Fibroblast of mammary gland (primary cell): ENCODE measurements at places on chromosomes 16 and 17.

GRCh38 chr17:77786740-77787505 lies 171.6 kb upstream of the TNRC6C start:
- no peak for DNase-seq

DNA sequence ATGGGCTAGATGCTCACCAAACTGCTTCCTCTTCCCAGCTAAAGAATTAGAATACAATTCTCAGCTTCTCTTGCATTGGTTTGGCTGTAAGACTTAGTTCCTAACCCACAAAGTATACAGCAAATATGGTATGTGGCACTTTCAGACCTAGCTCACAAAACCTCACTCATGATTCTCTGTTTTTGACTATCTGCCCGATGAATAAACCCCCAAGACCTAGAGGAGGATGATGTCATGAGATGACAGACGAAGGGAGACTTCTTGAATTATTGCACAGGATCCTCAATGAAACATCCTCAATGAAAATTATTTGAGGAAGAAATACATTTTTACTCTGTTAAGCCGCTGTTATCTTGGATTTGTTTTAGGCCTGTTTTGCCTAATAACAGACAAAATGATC lies 14.3 kb downstream of the CNOT1 start:
- peak; percentile 86 for DNase-seq

- DNase-seq, result no peak
Observed at GRCh38 chr17:31378638-31379037, 12.8 kb upstream of the RAB11FIP4 start.

GRCh38 chr17:69524854-69525253 lies 110.4 kb downstream of the MAP2K6 start:
- no peak for DNase-seq

GRCh38 chr17:29574732-29575510 lies 6.4 kb downstream of the TP53I13 start:
- DNase-seq, result no peak

DNA sequence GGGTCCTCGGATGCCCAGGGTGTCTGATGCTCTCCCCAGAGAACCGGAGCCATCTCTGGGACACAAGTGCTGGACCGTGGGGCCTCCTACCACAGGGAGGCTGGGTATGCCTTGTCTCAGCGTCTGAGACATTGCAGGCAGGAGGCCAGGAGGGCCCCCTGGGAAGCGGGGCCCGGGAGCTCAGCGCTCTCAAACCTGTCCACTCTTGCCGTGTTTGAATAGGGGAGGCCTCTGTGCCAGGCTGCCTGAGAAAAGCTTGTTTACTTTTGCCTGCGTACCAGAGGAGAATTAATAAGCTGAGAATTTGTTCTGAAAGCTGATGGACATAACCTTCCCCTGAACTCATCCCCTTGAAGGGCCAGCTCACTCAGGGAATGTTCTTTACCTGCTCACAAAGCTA lies 163.8 kb downstream of the NTN1 start:
- no peak for DNase-seq

DNA sequence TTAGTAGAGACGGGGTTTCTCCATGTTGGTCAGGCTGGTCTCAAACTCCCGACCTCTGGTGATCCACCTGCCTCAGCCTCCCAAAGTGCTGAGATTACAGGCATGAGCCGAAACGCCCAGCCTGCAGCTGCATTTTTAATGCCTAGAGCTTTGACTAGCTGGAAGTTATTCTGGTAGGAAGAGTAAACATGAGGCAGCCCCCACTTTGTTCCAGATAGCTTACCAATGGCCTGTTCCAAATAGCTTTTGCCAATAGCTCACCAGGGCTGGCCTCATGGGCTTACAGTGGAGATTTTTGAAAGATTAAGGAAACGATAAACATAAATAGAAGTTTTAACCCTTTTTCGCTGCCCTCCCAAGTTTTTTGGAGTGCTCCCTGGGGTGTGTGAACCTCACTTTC lies 9.8 kb downstream of the TRPV2 start:
- DNase-seq, result no peak

DNA sequence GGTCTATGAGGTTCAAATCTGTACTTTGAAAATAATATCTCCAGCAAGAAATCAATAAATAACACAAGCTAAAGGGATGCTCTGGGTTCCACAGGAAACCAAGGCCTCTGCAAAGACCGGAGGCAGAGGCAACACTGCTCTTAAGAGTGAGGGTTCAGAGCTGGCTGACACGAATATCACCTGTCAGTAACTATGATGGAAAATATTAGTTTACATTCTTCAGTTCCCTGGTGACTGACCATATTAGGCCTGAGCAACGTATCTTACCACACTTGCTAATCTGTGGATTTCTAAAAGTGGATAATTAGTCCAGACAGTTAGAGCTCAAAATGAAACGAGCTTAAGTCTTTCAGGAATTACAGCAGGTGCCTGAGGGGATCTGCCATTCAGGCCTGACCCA lies 459.3 kb downstream of the HS3ST3B1 start:
- no peak for DNase-seq

GRCh38 chr17:63914471-63914870 lies 3.4 kb upstream of the CSHL1 start:
- DNase-seq, result no peak

DNA sequence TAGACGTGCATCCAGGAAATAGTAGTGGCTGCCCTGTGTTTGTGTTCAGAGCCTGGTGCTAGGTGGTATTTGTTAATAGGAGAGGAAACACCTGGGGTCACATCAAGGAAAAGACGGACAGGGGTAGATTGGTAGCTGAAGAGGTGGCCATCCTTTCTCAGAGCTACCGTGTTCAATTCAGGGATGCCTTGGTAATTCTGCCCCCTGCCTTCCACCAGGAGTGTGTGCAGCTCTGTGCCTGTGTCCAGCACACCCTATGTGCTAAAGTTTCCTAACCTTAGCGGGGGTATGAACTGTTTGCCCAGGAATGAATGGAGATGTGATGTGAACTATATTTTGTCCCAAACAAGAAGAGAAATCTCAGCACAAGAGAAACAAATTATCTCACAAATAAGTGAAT lies 174.1 kb upstream of the MPHOSPH6 start:
- no peak for DNase-seq

- no peak for DNase-seq
Observed at GRCh38 chr17:6352801-6353560, 81.9 kb downstream of the AIPL1 start.

DNA sequence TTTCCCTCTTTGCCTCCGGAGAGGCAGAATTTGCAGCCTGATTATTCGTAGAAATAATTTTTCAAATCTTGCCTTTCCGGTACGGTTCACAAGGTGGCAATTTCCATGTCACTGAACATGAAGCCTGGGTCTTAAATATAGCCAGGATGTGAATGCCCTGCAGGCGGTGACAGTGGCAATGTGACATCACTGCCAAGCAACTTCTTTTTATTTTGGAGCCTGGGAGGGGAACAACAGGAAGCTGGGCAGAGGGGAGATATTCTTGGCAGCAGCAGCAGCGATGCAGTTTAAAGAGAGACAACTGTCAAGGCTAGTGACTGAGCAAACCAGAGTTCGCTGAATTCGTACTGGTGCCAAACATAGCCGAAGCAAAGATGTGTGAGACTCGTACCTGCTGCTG lies 171.1 kb downstream of the SNX29 start:
- DNase-seq, result no peak

DNA sequence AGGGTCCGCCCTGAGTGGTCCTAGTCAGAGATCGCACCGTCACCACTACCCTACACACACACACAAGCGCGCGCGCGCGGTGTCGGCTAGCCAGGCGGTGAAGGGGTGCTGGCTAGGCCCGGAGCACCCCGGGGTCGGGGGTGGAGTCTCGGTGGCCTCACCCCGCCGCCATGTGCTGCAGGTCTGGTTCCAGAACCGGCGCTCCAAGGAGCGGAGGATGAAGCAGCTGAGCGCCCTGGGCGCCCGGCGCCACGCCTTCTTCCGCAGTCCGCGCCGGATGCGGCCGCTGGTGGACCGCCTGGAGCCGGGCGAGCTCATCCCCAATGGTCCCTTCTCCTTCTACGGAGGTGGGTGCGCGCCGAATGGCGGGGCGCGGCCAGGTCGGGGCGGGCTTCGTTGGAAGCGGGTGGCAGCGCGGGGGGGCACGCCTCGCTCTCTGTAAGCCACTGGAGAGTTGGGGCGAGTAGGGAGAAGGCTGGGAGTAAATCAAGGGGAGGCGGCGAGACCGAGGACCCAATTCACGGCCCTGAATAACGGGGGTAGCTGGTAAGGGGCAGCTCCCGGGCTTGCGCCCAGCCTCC lies 4.8 kb downstream of the LHX1 start:
- no peak for DNase-seq

DNA sequence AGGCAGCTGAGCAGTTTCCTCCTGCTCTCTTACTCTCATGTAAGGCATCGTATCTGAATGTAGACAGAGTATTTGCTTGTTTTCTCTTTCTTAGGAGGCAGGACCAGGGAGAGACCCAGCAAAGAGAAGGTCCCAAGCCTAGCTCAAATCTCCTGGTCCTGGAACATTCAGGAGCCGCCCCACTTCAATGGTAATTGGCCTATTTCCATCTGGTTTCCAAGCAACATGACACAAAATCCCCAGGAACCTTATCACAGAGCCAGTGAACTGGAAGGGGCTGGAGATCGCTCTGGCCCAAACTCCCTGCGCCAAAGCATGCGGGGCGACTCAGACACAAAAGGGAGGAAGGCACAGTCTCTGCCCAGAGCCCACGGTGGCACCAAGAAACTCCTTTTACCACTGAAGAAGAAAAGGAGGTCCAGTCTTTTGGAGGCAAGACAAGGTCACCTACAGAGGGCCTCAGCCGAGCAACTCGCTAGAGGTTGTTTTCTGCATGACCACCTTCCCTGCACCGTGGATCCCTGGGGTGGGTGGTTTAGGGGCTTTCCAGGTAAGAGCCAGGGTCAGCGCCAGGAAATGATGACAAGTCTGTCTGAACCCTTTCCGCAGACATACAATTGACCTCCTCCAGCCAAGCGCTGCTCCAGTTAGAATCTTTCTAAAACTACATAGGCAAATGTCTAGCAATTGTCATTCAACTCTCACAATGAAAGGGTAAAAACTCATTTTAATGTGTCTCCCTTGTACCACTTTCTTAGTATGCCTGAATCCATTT lies 394.7 kb downstream of the SOX9 start:
- DNase-seq, result peak; percentile 25

- DNase-seq, result no peak
Observed at GRCh38 chr16:70692873-70693671, 7.2 kb upstream of the MTSS2 start.
